MG63 (cell line): ENCODE measurements at places on chromosomes 3 and 15. TPM values are rescaled to one million over a fixed set of nuclear protein-coding genes. Genes with fewer than 3 reads are reported as not detected.
A peak's percentile ranks its signal among the peaks of the same experiment; 100 is the strongest.

Gene LEO1
- 30.5 and 42.9 TPM in 2 replicates for total RNA-seq

Gene AGBL1
- not detected in 2 replicates for total RNA-seq

Gene LEKR1
- 1.6 TPM in 1 of 2 replicates, not detected in the other for total RNA-seq

Gene BBX
- total RNA-seq: 13.8 and 18.8 TPM in 2 replicates

Gene VIPR1
- total RNA-seq: not detected in 2 replicates

Gene CDC25A
- total RNA-seq: 11.2 and 25.3 TPM in 2 replicates

Gene STRIT1
- total RNA-seq: not detected in 2 replicates

Gene TMOD2
- total RNA-seq: 1.3 and 1.4 TPM in 2 replicates

Gene FRMD4B
- total RNA-seq: 5.1 and 66.7 TPM in 2 replicates

Gene RTP2
- not detected in 2 replicates for total RNA-seq

Gene GMPS
- total RNA-seq: 51.3 and 56.7 TPM in 2 replicates

DNA sequence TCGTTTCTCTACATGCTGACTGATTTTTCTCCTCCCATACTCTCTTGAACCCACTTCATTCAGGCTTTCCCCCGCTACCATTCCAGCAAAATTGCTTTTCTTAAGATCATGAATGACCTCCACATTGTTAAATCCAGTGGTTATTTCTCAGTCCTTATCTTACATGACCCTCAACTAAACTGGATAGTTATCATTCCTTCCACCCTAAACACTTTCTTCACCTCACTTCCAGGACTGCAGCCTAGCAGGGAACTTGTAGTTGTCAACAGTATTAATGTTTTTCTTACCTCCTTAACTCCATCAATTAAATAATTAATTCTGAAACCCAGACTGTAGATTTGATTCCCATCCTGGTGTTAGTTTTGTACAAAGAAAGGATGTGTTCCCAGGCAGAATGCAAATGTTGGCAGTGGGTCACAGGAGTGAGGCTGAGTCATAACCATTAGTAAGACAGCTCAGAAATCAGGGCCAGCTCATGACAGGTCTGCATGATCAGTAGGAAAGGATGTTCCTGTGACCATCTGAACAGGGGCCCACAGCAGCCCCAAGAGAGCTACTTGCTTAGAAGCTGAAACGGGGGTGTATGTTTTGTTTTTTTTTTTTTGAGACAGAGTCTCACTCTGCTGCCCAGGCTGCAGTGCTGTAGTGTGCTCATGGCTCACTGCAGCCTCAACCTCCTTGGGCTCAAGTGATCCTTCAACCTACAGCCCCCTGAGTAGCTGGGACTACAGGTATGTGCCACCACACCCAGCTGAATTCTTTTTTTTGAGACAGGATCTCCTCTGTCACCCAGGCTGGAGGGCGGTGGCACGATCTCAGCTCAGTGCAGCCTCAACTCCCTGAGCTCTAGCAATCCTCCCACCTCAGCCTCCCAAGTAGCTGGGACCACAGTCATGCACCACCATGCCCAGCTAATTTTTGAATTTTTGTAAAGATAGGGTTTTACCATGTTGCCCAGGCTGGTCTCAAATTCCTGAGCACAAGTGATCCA is 9.1 kb downstream of the BCL2L10 start:
- DNase-seq: peak; percentile 91

- no peak for DNase-seq
These were observed 81.4 kb downstream of the TM4SF4 start for GRCh38 chr3:149555927-149556326.

GRCh38 chr3:56370991-56371775 is 97.1 kb downstream of the ERC2 start:
- DNase-seq: no peak

DNA sequence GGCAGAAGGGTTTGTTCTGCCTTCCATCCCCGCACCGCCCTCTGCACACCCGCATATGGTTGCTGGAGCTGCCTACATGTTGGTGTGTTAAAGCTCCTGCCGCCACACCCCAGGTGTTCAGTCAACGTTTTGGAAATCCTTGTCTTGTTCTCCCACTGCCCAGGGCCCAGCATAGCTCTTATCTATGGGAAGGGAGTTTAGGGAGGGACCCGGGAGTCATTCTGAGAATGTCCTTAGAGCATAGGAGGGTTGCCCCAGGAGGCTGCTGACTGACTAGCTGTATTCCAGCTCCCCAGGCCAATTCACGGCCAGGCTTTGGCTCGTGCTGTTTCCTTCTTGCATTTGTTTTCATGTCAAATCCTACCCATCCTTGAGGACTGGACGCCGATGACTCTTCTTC is 46.8 kb downstream of the MAGEF1 start:
- no peak for DNase-seq

DNA sequence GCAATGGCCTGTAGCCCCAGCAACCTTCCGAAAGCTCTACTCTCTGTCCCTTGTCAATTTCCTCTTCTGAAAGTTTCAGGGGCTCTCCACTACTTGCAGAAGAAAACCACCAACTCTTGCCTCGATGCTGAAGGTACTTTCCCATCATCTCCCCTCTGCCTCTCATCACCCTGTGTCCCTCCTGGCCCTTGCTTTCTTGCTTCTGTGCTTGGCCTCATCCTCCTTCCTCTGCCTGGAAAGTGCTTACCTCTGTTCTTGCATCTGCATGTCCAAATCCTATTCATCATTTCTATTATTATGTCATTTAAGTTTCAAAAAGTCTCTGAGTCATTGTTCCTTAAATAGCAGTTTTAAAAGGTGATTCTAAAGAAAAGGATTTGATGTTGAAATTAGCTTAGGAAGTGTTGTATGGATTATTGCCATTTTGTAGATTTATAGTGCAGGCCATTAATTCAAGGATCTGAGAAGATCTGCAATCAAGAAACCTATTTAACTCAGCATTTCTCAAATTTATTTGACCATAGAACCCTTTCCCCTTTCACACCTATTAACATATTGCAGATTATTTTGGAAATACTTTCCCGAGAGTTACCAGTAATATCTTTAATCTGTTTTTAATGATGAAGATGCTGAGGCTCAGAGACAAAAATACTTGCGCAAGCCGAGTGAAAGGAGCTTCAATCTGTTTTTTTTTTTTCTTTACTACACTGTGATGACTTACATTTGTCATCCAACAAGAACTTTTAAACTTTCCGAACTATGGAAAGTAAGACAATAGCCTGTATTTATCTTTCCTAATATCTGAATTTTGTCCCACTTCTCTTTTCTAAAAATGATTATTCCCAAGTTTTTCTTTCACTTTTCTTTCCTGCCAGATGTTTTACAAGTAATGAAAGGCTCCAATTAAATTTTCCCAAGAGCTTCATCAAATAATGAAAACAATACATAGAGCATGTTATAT is 22.3 kb upstream of the CFAP161 start:
- no peak for DNase-seq

- no peak for DNase-seq
These were observed 18.3 kb downstream of the TPRA1 start for GRCh38 chr3:127572186-127572585.

DNA sequence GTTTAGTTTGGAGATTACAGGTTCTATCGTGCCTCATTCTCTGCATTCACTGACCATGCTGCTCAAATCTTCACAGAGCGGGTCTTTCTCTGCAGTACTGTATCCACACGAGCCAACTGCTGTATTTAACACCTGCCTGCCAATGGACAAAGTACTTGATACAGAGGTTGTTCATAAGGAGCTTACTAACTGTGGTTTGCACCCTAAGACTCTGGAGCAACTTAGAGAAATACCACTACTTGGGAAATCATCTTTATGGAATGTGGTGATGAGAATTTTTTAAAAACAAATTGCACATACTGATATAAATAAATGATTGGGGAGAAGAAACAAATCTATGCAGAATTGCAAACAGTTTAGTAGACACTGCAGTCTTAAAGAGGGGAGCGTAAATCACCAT is 90.0 kb downstream of the PPP2R3A start:
- no peak for DNase-seq

DNA sequence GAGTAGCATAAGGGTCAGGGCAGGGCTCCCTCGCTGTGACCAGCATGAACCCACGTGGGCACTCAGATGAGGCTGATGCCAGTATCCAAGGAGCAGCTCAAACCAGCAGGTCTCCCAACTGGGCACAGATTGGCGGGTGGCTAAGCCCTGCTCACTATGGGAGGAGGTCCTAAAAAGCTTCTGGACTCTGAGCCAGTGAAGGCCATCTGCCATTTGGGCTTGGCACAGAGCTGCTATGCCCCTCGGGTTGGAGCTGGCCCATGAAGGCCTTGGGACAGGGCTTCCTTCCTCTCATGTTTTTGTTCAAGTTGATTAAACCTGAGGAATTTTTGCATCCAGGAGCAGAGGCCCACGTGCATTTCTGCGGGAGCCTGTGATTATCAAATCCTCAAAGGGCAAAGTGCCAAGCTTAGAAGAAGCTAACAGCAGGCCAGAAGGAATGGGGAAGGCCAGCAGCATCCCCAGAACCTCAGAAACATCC is 4.3 kb upstream of the STRA6 start:
- peak; percentile 93 for DNase-seq

DNA sequence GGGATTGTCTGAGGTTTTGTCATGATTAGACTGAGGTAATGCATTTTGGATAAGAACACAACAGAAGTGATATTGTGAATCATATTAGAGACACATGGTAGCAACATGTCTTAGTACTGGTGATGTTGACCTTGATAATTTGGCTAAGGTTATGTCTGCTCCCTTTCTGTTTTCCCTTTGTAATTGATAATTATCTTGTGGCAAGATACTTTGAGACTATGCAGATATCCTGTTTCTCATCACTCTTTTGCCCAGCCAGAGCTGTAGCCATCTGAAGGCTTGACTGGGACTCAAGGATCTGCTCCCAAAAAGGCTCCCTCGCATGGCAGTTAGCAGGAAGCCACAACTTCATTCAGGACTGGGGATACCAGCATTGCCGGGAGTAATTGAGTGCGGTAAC is 35.3 kb upstream of the LARS2 start:
- DNase-seq: no peak

DNA sequence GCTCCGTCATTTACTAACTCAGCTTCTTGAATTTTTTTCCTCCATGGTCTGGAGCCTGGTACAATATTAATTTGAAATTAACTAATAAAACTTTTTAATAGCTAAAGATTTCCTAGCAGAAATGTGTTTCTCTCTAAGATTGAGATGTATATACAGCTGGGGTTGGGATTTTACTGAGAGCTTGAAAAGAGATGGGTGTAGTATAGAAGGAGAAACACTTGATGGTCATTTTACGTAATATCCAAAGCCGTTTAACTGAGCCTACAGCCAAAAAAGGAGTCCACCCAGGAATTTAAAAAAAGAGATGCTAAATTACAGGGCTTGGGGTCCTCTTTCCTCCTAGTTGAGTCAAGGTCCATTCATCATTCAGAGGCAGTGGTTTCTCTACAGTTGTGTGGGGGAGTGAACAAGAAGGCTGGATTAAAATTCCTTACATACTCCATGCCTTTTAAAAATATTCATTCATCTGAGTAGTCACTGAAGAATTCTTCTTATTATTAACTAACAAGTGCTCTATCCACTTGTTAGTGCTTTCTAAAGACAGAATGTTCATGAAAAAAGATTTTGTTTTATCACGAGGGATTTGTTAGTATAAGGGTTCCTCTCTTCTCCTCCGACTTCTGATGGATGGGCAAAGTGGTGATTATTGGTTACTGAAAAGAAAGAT is 255.3 kb upstream of the IL12A start:
- peak; percentile 35 for DNase-seq

GRCh38 chr3:36891701-36892160 is 53.1 kb downstream of the TRANK1 start:
- no peak for DNase-seq

DNA sequence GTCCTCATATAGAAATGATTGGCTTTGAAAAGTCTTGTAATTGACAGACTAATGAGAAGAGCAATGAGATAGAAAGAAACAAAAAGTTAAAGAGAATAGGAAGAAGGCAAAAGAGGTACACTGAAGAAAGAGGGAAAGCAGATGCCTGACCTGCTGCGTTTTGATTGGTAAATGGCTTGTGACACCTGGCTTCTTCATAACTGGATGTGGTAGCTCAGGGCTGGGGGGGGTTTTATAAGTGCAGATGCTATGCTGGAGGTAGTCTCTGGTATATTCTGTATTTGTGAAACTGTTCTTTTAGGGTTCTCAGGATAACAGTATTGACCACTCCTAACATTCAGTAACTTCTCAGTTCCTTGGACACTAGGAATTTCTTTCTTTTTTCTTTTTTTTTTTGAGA is 1.4 kb downstream of the STARD9 start:
- DNase-seq: no peak

- DNase-seq: peak; percentile 3
These were observed 3.1 kb upstream of the EXOG start for GRCh38 chr3:38493031-38493430.

GRCh38 chr3:52281981-52282801 is 3.7 kb upstream of the WDR82 start:
- peak; percentile 43 for DNase-seq

- DNase-seq: peak; percentile 36
These were observed 17.2 kb upstream of the B4GALT4 start for GRCh38 chr3:119257654-119258410.

DNA sequence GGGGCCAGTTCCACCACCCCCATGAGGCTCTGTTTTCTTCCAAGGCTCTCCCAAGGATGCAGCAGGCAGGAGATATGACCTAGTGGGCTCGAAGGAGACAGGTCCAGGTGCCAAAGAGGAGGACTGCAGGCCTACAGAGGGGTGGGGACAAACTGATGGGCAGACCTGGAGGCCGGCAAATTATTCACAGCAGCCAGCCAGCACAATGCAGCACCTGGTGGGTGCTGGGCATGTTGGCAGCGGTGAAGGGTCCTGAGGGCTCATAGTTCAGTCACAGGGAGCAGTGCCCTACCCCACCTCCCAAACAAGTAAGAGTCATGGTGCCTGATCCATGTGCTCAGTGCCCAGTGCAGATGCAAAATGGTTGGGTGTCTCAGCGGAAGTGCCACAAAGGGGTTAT is 171.7 kb downstream of the ABHD5 start:
- DNase-seq: no peak

GRCh38 chr15:45448066-45448915 is 69.9 kb upstream of the GATM start:
- DNase-seq: no peak

- DNase-seq: no peak
These were observed 82.0 kb downstream of the TIGIT start for GRCh38 chr3:114375608-114376421.

DNA sequence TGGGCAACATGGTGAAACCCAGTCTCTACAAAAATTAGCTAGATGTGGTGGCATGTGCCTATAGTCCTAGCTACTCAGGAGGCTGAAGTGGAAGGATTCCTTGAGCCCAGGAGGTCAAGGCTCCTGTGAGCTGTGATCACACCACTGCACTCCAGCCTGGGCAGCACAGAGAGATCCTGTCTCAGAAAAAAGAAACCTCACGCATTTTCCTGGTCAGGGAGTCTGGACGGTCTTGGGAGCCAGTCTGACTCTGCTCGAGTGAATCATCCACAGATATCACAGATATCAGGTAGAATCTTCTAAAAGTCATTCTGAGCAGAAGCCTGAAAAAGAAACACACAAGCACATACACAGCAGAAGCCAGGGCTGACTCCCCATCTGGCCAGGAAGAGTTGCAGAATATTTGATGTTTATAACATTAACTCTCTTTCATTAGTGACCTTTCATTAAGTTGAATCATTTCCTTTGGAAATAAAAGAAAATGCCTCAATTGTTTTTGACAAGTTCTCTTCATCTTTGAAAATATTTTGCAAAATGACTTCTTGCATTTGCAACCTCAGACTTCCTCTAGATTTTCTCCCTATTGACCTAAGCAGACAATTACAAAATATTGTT is 56.5 kb upstream of the ABHD17C start:
- no peak for DNase-seq
